ENCODE measurements at places on chromosomes 7 and 10.

- no peak for DNase-seq
These were observed 51.9 kb upstream of the CHST15 start for GRCh38 chr10:124145109-124145870.

DNA sequence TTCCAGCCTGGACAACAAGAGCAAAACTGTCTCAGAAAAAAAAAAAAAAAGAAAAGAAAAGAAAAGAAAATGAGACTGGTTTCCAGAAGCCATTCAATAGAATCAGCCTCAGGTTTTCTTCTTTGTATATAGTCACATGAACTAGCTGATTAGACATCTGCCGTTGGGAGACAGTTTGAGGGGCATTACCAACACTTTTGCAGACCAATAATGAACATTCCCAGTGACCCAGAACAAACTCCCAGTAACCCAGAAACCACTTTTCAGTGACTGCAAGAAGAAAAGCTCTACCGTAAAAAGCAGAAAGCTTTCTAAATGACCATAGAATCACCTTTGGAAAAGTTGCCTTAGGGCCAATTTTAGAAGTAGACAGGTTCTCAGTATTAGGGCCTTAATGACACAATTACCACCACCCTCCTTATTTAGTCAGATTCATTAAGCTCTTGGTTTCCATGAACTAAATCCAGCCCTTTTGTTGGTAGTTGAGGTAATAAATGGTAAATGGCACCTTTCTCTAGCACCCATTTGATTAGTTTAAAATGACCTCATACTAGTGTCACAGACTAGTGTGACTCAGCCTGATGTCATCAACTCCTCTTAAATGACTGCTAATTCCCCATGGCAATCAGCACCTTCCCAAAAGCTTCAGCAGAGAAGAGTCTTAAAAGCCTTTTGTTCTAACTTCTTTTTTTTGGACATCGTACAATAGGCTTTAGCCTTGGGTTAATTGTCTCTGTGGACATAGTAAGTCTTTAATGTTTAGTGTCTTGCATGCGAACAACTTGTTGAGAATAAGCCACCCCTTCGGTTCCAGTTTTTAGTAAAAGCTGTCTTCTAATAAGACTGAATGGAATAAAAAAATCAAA lies 33.6 kb upstream of the XRCC2 start:
- DNase-seq = no peak

- no peak for DNase-seq
These were observed 136.6 kb downstream of the CHN2 start for GRCh38 chr7:29331163-29331562.

- peak; percentile 64 for DNase-seq
These were observed 22.8 kb downstream of the RGR start for GRCh38 chr10:84267503-84268126.

- DNase-seq = no peak
These were observed 13.0 kb upstream of the ELN start for GRCh38 chr7:74014931-74015330.

GRCh38 chr7:79452032-79452494 lies 1.4 kb downstream of the MAGI2 start:
- DNase-seq = no peak

DNA sequence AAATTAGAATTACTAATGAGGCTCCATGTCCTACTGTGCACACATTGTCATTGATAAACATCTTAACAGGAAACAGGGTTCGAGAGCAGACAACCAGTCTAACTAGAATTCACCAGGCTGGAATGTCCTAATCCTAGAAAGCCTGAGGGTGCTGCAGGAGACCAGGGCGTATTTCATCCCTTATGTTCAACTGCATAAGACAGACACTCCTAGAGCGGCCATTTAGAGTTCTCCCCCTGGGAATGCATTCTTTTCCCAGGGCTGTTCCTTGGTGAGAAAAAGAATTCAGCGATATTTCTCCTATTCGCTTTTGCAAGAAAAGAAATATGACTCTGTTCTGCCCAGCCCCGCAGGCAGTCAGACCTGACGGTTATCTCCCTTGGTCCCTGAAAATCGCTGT lies 486.0 kb downstream of the REEP3 start:
- DNase-seq = no peak

- DNase-seq = no peak
These were observed 121.4 kb upstream of the INHBA start for GRCh38 chr7:41824284-41824683.

GRCh38 chr10:98800263-98800662 lies 353.5 kb upstream of the HPS1 start:
- DNase-seq = no peak

GRCh38 chr10:133214468-133215410 lies 15.3 kb upstream of the UTF1 start:
- no peak for DNase-seq

GRCh38 chr10:110680273-110681020 lies 36.3 kb downstream of the RBM20 start:
- no peak for DNase-seq

GRCh38 chr7:133652547-133652946 lies 399.7 kb downstream of the EXOC4 start:
- no peak for DNase-seq

DNA sequence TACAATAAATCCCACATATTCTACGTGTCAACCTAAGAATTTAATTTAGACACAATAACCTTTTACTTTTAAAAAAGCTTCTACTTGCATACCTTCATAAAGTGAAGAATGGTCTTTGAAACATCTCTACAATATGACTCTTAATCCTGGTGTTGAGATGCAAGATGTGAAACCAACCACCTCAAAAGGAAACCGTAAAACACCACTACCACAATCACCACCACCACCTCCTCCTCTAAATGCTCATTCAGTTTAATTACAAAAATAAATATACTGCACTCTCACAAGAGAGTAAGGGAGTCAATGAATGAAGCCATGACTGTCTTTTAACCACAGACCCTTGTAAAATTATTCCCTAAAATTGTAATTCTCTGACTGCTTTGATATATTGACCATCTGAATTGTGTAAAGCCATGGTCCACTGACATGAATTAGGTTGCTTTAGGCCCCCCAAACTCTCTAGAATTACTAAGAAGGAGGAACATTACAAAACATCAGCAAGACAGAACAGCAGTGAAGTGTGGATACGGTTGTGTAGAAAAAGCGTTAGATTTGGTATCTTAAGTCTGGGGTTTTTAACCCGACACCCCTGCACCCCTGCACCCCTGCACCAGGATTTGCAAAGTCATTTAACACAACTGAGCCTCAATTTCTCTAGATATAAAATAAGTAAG lies 171.4 kb downstream of the SFMBT2 start:
- no peak for DNase-seq
